GM12891 (cell line): ENCODE measurements at places on chromosomes 2 and 18.

DNA sequence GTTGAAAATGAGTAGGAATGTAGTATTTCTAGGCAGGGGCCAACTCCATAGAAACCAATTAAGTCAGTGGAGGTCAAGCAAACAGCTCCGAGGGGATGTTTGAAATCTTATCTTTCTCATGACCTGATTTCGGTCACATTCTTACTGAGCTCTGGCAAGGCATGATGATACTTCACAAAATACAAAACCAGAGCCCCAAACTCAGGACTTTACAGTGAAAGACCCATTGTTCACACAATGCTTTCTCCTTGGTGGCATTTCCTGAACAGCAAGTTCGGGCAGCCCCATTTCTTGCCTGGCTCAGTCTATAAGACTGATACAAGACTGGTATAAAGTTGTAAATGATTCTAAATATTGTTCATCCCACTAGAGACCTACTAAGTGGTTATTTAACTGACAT lies 53.3 kb downstream of the LAMA1 start:
- no peak for DNase-seq

- no peak for DNase-seq
These were observed 130.1 kb downstream of the RAB3GAP1 start for GRCh38 chr2:135182190-135182589.

DNA sequence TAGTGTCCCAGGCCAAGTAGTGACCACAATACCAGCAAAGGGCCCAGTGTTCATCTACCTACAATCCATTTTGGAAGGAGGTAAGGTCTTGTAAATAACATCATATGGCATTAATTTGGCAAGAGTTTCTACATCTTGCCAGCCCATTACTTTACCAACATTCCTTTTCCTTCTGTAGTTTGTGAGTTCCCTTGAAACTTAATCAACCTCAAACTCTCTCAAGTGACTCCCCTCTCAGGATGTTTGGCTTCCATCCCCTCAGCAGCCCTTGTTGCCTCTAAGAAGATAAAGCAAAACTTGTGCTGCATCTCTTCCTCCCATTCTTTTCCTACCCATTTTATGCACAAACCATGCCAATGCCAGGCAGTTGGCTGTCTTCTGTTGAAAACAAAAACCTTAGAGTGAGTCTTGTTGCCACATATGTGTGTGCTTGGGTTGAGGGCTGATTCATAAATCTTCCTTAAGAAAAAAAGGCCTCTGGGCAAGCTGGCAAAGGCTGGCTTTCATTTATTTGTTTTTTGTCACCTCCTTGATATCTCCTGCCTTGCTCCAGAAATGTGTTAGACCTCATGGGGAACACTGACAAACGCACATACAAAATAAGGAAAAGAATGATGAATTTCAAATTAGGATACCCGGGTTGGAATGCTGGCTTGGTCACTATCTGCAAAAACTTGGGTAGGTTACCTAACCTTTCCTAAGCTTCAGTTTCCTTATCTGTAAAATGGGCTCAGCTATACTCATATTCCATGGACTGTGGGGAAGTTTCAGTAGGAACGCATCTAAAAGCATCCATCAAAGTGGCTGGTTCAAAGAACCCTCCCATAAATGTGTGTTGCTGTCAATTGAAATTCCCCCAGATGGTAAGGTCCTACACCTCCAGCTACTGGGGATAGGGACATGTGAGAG lies 29.4 kb upstream of the ST3GAL5 start:
- DNase-seq: no peak

- DNase-seq: no peak
These were observed 104.5 kb upstream of the TTC39C start for GRCh38 chr18:23910032-23910431.

GRCh38 chr2:67221266-67221665 lies 175.9 kb upstream of the ETAA1 start:
- DNase-seq: no peak

DNA sequence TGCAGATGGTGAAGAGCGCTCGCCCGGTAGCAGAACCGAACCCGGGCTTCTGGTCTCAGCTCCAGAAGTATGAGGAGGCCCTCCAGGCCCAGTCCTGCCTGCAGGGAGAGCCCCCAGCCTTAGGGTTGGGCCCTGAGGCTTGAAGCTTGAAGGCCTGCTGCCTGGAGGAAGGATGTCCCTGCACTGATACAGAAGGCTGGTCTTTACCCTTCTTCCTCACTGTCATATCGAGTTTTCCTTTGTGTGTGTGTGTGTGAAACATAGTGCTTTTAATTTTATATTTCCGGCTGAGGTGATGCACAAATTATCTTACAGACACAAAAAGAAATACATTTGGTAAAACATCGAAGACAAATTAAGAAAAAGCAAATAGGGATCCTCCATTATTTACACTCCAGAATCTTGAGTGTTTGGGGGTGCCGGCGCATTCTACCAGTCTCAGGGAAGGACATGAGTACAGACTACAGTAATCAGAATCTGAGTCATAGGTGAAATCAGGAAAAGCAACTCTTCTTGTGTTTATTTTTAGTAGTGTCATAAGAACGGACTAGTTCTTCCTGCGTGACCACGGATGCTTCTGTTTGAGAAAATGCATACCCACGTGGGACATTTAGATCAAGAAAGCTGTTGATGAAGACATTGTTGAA lies 1.3 kb downstream of the DUSP28 start:
- no peak for DNase-seq

- DNase-seq: no peak
These were observed 96.5 kb upstream of the CELF4 start for GRCh38 chr18:37662099-37662498.
